Anterior cingulate cortex (tissue), 58 donors: ENCODE measurements at places on chromosomes 4 and X.

- DNase-seq = no peak
Observed at GRCh38 chr4:78768452-78769180, 7.5 kb upstream of the BMP2K start.

DNA sequence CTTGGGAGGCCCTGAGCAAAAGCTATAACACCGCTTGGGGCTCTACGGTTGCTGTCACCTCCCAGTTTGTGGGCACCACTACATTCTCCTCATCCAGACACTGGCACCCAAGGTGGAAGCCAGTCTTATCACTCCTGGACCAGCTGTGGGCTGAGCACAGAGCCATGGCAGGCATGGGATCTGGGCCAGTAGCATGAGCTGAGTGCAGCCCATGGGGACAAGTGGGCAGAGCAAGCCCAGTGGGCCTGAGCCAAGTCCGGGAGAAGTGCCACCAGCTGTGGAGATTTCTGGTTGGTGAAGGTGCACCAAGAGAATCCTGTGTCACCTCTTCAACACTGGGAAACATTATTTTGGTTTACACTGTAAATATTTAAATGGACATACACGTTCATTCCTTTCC is 1013.0 kb downstream of the TECRL start:
- no peak for DNase-seq

GRCh38 chr4:41880840-41881831 is 54.1 kb upstream of the TMEM33 start:
- DNase-seq = no peak

- DNase-seq = no peak
Observed at GRCh38 chrX:121802881-121803412, 755.5 kb downstream of the GLUD2 start.
